ENCODE measurements at places on chromosomes 1 and 21.
A peak's percentile ranks its signal among the peaks of the same experiment; 100 is the strongest.

GRCh38 chr1:154866257-154867063 lies 3.6 kb downstream of the KCNN3 start:
- DNase-seq = no peak

DNA sequence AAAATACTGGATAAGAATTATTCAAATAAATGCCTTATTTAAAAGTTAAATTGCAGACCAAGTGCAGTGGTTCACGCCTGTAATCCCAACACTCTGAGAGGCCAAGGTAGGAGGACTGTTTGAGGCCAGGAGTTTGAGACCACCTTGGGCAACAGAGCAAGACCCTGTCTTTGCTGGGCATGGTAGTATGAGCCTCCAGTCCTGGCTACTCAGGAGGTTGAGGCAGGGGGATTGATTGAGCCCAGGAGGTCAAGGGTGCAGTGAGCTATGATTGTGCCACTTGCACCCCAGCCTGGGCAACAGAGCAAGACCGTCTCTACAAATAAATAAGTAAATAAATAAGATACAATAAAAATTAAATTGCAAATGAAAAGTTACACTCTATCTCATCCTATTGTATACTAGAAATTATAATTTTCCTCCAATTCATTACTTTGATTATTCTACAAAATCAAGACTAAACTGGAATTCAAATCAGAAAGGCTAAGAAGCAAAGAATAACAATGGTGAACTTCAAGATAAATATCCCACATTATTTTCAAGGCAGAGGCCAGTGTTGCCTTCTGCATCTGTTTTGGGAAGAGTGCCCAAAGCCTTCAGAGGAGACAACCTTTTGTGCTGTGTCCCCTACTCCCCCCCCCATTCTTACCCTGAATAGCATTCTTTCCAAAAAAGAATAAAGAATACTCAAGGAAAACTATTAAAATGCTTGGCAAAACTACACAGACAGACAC lies 73.3 kb upstream of the IRF2BP2 start:
- DNase-seq = no peak

- DNase-seq = no peak
These were observed 1.3 kb upstream of the RC3H1 start for GRCh38 chr1:174023440-174023839.

GRCh38 chr1:3902571-3903091 lies 2.6 kb upstream of the C1orf174 start:
- peak; percentile 26 for DNase-seq

- DNase-seq = no peak
These were observed 18.5 kb upstream of the MTARC1 start for GRCh38 chr1:220768126-220768601.

Measured in CD4-positive, alpha-beta T cell treated with Interleukin-6 at 100 ng/mL for 8 hours (primary cell).